ENCODE measurements at places on chromosomes 4 and X. TPM values are rescaled to one million over a fixed set of nuclear protein-coding genes. Genes with fewer than 3 reads are reported as not detected.

The VSIG4 gene
- not detected for total RNA-seq

The FHDC1 gene
- total RNA-seq = 3.6 TPM

DNA sequence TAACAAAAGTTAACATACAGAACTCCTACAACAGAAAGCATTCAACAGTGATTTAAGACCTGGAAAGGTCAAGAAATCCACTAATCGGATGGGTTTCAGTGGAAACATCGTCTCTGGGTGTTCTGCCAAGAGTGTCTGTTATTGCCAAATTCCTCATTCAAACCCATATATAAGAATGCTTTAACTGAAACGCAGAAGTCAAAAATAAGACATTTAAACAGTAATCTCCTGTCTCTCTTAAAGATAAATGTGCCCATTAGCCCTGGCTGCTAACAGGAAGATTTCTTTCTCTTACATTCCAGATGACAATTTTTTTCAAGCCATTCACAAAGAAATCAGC lies 31.5 kb downstream of the DCTD start:
- DNase-seq = no peak

The DSPP gene
- total RNA-seq = not detected

DNA sequence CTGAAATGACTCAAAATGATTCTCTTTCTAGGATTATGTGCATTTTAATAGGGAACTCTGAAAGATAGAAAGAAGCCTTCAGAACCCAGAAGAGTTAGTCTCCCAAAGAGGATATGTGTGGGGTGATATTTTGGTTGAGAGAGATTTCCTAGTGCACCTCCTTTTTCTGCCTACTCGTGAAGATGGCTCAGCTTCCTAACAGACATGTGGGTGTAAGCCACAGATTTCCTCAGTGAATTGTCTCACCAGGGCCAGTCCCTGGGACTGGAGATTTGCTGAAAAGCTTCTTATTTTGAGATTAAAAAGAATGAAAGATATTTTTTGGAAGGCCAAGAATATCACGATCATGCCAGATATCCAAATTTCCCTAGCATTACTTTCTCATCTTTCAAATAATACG lies 42.8 kb downstream of the MAGEB17 start:
- DNase-seq = no peak

The TBX22 gene
- total RNA-seq = not detected

DNA sequence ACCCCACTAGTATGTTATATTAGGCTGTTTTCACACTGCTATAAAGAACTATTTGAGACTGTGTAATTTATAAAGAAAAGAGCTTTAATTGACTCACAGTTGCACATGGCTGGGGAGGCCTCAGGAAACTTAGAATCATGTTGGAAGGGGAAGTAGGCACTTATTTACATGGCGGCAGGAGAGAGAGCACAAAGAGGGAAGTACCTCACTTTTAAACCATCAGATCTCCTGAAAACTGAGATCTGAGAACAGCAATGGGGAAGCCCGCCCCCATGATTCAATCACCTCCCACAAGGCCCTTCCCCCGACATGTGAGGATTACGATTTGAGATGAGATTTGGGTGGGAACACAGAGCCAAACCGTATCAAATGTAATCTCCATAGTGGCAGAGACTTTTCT lies 45.4 kb upstream of the XK start:
- no peak for DNase-seq

- peak; percentile 22 for DNase-seq
These were observed 13.5 kb downstream of the PRKX start for GRCh38 chrX:3699821-3700381.

The ADH1C gene
- total RNA-seq = not detected

DNA sequence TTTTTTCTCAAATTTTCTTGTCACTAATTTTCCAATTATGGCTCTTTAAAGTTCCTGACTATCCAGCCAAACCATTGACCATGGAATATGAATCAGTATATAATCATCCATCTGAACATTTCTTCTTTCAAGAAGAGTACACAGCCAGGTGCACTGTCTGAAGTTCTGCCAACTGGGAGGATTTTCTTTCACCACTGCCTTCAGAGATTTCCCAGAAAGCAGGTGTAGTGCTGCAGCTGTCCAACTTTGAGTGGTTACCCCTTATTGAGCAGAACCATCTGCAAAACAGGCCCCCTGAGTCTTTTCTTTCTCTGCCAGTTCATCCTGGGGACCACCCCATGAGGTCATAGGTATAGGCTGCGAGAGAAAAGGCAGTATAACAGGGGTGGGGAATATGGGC lies 1213.2 kb downstream of the RAPGEF2 start:
- no peak for DNase-seq

- DNase-seq = no peak
These were observed 271.2 kb upstream of the TENM3 start for GRCh38 chr4:181971973-181972372.

GRCh38 chrX:110341189-110342035 lies 17.2 kb upstream of the RTL9 start:
- DNase-seq = peak; percentile 60

- no peak for DNase-seq
These were observed 66.2 kb downstream of the NCAPG start for GRCh38 chr4:17876943-17877342.

DNA sequence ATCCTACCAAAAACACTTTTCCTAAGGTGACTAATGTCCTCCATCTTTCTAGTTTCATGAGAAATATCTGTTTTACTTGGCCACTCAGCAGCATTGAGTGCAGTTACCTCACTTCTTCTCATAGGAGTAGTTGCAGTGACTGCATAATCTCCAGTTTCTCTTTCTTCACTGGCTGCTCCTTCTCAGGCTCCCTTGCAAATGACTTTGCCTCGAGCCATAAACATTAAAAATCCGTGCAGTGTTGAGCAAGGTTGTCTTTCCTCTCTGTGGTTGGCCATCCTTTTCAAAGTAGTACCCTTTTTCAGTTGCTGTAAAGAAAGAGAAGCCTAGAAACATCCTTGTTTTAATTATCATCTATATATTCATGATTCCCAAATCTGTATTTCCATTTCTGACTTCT lies 10.2 kb upstream of the PRKG2 start:
- no peak for DNase-seq

The TGIF2LX gene
- total RNA-seq = not detected

The LIAS gene
- 10.4 TPM for total RNA-seq

DNA sequence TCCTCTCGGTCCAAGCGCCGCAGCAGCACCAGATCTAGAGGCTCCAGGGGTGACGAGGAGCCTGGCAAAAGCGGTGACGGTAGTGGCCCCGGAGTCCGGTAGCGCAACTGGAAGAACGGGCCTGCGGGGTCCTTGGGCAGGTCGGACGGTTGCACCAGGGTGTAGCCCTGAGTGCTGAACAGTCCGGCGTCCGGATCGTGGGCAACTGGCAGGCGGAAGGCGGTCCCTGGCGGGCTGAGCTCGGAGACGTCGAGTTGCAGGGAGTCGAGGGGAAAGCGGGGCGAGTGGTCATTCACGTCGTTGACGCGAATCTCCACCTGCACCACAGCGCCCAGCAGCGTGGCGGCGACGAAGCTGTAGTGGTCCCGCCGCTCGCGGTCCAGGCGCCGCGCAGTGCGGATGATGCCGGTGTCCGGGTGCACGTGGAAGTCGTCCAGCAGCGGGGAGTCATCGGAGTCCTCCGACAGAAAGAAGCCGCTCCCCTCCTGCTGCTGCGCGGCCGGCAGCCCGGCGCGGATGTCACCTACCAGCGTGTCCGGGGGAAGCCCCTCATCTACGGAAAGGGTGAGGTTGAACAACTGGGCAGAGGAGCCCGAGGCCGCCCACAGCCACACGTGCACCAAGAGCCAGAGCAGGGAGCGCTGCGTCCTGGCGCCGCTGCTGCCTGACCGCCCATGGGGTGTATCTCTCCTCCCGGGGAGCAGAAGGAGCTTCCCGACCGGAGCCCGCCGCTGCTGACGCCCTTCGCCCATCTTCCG lies 837 bp downstream of the DCHS2 start:
- DNase-seq = no peak

GRCh38 chr4:61202638-61203435 lies 2.7 kb downstream of the ADGRL3 start:
- DNase-seq = no peak

The CLDN2 gene
- total RNA-seq = 1.9 TPM

DNA sequence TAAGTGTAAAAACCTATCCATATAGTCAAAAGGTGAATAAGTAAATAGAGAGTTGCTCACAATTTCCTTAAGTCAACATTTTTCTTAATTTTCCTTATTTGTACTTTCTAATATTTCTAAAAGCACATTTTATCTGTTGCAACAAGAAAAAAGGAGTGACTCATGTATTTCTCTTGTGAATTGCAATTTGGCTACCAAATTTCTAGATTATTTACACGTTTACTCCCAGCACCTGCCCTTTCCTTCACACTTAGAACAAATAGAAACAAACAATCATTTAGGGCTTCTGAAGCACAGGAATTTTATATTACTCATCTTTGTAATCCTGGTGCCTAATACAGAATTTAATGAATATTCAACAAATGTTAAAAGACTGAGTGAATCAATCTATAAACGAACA lies 22.2 kb downstream of the BTC start:
- DNase-seq = no peak

GRCh38 chr4:140256941-140257340 lies 103.0 kb upstream of the MAML3 start:
- DNase-seq = no peak

DNA sequence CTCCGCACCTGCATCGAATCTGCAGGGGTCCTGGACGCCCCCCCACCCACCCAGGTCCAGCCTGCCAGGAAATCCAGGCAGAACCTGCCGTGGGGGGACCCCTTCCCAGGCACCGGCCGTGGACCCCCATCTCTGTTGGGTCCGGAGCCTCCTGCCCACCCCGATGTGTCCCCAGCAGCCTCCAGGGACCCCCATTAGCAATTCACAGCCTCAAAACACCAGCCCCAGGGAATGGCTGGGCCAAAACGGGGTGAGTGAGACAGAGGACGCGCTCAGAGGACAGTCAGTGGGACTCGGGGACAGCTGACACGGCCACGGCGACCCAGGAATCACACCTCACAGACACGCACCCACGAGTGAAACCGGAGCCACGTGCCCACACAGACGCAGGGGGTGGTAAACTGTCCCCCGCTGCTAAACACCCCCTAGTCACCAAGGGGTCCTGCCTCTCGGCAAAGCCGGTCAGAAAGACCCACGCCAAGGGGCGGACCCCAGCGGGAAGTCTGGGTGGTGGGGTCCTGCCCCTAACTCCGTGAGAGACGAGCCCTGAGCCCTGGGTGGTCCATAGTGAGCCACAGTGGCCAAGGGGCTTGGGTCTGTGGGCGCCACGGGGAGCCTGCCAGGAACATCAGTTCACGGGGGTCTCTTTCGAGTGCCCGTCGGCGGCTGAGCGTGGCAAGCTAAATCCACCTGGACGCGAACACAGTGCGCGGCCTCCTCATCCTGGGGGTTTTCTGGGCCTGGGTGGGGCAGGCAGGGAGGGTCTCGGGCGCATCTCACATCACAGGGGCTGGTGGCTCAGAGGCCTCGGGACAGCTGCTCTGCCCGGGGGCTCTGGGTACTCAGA lies 126.5 kb upstream of the NKX1-1 start:
- DNase-seq = no peak

DNA sequence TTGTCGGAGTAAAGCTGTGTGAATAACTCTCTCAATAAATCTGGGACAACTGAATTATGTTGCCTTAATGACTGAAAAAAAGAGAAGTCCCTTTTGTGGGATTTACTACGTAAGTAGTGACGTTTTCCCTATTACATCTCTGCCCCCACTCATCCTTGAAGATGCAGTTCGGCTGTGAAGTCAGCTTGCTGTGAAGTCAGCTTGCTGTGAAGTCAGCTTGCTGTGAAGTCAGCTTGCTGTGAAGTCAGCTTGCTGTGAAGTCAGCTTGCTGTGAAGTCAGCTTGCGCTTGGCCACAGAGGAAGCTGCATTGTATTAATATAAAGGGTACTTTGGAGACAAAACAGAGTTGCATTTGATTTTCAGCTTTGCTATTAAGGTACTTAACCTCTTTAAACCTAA lies 8.0 kb upstream of the VAMP7 start:
- DNase-seq = no peak

The PPP2R2C gene
- 0.20 TPM for total RNA-seq

DNA sequence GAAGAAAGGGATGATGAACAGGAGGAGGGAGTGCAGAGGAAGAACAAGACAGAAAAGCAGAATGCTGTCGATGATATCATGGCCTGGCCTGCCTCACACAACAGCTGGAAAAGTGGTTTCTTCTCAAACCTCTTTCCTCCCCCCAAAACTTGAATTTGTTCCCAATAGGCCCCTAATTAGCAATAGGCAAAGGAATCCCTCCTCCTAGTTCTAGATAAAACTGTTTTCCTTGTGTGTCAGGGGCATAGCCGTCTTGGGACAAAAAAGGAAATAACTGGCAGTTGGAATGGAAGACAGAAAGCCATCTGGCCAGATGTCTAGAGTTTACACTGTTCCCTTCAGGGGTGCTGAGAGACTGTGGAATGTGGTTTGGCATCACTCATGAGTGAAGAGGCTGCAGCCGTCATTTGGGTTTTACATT lies 177.8 kb upstream of the C1QTNF7 start:
- no peak for DNase-seq

DNA sequence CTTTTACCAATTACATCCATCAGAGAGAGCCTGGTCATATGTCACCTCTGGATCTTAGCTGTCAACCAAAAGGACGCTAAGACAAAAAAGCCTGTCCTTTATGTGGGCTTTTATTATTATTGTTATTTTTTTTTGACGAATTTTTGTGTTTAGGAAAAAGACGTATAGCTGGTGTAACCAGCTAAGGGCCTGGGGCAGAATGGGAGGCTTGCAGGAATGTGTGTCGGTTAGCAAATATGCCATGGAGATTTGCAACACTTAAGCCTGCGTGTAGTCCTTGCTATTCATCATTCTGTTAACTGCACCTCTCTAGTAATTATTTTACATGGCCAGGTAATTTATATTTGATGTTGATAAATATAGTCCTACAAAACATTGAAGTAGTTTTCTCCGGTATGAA lies 93.5 kb downstream of the TACR3 start:
- no peak for DNase-seq

GRCh38 chrX:111123125-111123524 lies 27.1 kb downstream of the PAK3 start:
- no peak for DNase-seq

- DNase-seq = no peak
These were observed 427.3 kb upstream of the FAM241A start for GRCh38 chr4:111717921-111718320.

- DNase-seq = no peak
These were observed 194.8 kb downstream of the SOWAHB start for GRCh38 chr4:76703123-76703490.

DNA sequence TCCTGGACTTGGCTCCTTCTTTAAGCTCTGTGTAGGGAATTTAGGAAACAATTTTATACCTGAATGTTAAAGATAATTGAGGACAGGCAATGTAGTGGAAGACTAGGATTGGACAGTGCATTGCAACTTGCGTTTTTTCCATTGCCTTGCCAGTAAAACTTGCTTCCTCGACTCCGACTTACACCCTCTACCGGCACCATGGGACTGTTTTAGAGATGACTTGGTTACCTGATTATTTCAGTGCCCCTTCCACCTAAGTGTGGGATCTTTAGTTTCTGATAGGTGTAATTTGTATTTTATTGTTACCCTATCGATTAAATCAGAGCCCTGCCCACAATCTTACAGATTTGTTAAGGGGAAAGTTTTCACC lies 1.2 kb downstream of the PRPS1 start:
- DNase-seq = peak; percentile 26

- no peak for DNase-seq
These were observed 178.2 kb downstream of the RTL9 start for GRCh38 chrX:110536816-110537215.

The NR0B1 gene
- 0.35 TPM for total RNA-seq
